SK-N-SH treated with all-trans-retinoic acid at 6 μM for 48 hours (cell line): ENCODE measurements at places on chromosomes 12 and 14.

GRCh38 chr12:96447256-96447655, 42.1 kb upstream of the CFAP54 start:
- ATAC-seq, result no peak

DNA sequence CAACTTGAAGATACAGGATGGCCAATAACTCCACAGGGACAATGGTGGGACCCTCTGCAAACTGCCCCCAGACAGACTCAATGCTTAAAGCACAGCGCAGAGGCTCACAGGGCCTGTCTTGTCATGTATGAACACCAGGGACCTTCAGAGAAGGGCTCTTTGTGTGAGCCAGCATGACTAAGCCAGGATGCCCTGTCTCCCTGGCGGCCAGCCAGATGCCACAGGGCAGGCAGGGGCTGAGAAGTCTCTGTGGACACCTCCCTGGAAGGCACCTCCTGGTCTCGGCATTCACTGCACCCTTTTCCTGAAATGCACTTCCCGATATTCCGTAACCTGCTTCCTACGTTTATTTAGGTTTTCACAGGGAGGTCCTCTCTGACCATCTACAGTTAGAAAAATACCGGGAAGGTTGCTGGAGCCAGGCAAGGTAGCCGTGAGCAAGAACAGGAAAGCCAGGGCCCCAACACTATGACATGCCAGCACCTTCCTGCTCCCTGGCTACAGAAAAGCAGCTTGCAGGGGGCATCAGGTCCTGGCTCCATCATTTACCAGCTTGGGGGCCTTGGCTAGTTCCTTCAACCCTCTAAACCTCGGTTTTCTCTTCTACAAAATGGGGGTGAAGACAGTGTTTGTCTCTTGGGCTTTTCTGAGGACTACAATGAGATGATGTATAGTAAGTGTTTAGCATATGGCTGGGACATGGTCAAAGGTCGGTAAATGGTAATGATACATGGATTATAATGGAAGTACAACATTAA, 65.0 kb downstream of the PITPNM2 start:
- peak; percentile 75 for ATAC-seq

- ATAC-seq, result no peak
These were observed 1.3 kb downstream of the PNP start for GRCh38 chr14:20470603-20470901.

GRCh38 chr14:79562185-79562584, 649.1 kb downstream of the DIO2 start:
- ATAC-seq, result no peak

GRCh38 chr12:117228239-117228638, 38.0 kb upstream of the FBXO21 start:
- no peak for ATAC-seq

- ATAC-seq, result no peak
These were observed 1105.4 kb downstream of the VRK1 start for GRCh38 chr14:97902630-97903029.

GRCh38 chr12:47610686-47611252, 95.1 kb downstream of the RPAP3 start:
- ATAC-seq, result no peak
